Adipocyte (in vitro differentiated cells): ENCODE measurements at places on chromosomes 13 and 19.

- no peak for DNase-seq
These were observed 94.3 kb downstream of the INSR start for GRCh38 chr19:7199613-7200533.

GRCh38 chr19:10158071-10158470 lies 36.7 kb downstream of the DNMT1 start:
- no peak for DNase-seq

GRCh38 chr13:48853728-48854102 lies 122.0 kb upstream of the FNDC3A start:
- peak; percentile 41 for DNase-seq

- no peak for DNase-seq
These were observed 33.6 kb downstream of the ZNF682 start for GRCh38 chr19:20005741-20006140.

GRCh38 chr13:75843991-75844390 lies 207.9 kb downstream of the LMO7 start:
- no peak for DNase-seq

DNA sequence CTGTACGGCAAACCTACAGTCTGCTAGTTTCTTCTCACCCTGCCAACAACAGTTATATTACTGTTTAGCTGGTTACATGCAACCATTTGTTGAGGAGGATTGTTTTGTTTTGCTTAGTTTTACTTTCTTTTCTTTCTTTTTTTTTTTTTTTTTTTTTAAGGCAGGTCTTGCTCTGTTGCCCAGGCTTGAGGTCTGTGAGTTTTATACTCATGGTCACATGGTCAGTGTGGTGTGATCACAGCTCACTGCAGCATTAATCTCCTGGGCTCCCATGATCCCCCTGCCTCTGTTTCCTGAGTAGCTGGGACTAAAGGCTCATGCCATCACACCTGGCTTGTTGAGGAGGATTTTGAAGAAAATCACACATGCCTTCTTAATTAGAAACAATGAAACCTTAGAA lies 505.6 kb downstream of the GPC5 start:
- no peak for DNase-seq
